ENCODE measurements at places on chromosomes 3 and 15.

DNA sequence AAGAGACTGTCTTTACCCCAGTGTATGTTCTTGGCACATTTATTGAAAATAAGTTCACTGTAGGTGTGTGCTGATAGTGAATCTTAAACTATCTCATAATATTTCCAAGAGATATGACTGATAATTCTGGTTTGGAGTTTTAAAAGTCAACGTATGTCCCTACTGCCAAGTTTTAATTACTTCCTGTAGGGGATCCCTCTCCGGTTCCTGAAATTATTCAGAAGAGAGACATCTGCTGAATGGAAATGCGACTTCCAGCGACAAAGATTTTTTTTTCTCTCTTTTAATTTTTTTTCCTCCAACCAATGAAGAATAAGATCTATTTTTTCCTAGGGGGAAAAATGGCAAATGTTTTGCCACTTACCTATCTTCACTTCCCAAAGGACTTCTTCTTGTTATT, 498.9 kb upstream of the TGFBR2 start:
- no peak for DNase-seq

- peak; percentile 59 for DNase-seq
Measured at GRCh38 chr3:134677196-134677986, 26.6 kb upstream of the KY start.

- no peak for DNase-seq
Measured at GRCh38 chr3:108724101-108724500, 33.1 kb downstream of the RETNLB start.

GRCh38 chr3:65660000-65660598, 378.6 kb downstream of the MAGI1 start:
- no peak for DNase-seq

GRCh38 chr3:76132154-76132470, 346.8 kb upstream of the ZNF717 start:
- no peak for DNase-seq

DNA sequence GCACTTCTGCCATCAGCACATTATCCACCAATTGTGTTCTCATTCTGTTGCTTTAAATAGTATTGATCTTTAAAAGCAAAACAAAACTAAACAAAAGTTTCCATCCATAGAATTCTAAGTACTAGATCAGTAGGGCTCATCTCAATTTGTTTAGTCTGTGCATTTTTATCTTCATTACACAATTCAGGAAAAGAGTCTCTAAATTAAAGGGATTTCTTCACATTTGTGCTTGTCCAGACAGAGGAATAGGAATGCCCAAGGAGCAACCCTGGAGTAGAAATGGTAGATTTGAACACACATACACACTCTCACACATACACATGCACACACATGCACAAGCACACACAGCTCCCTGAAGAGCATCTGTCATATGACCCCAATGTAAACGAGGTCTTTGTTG, 21.4 kb downstream of the LMCD1 start:
- DNase-seq: no peak

DNA sequence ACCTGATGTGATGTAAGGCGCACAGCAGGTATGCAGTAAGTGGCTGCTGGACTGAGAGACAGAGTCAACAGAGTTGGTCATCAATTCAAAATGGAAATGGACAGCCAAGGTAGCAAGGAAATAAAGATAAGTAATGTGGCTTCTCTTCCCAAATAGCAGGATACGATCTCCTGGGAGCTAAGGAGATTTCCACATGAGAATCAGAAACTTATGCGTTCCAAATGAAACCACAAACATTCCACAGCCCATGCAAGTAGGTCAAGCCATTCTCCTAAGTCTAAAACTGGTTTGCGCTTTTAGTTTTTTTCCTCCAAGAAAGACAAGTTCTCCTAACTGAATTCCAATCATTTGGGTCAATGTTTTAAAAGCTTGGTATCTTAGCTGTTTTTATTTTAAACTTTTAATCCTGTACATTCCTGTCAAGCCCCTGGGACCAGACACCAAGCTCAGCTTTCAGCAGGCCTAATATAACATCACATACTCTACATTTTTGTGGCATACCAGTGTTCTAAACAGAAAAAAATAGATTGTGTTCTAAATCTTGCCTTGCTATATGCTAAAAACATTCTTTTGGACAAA, 73.7 kb upstream of the TSPAN3 start:
- no peak for DNase-seq

All from activated CD4-positive, alpha-beta T cell treated with anti-CD3 and anti-CD28 coated beads, Interleukin-2, amount 10 ng/mL, durations not matched to agents 24 days and 14 days (primary cell).